Esophagus mucosa (tissue), 1 donor: ENCODE measurements at places on chromosomes 1 and 21. TPM values are rescaled to one million over a fixed set of nuclear protein-coding genes. Genes with fewer than 3 reads are reported as not detected.

KCNN3 gene
- 0.28 TPM for total RNA-seq

S100A6 gene
- total RNA-seq: 976 TPM

CEP85 gene
- 8.7 TPM for total RNA-seq

TPTE gene
- total RNA-seq: not detected

G0S2 gene
- 2.3 TPM for total RNA-seq

HSPA6 gene
- total RNA-seq: 1.4 TPM

ANKRD13C gene
- 11.7 TPM for total RNA-seq

GGPS1 gene
- total RNA-seq: 21.1 TPM

C1orf185 gene
- total RNA-seq: not detected

DNALI1 gene
- total RNA-seq: 0.16 TPM

KCNJ15 gene
- 15.5 TPM for total RNA-seq

KCND3 gene
- 1.7 TPM for total RNA-seq

DYNLT4 gene
- total RNA-seq: not detected

TMIGD3 gene
- not detected for total RNA-seq

SLC41A1 gene
- total RNA-seq: 7.2 TPM

HCN3 gene
- 1.7 TPM for total RNA-seq

IFNAR1 gene
- 15.5 TPM for total RNA-seq

C1QTNF12 gene
- 3.9 TPM for total RNA-seq

CD160 gene
- not detected for total RNA-seq

F3 gene
- total RNA-seq: 18.4 TPM

AGPAT3 gene
- total RNA-seq: 49.1 TPM

TEDDM1 gene
- total RNA-seq: not detected

FCAMR gene
- 0.08 TPM for total RNA-seq

STYXL2 gene
- not detected for total RNA-seq

LCA5L gene
- total RNA-seq: 0.80 TPM

LCE6A gene
- not detected for total RNA-seq

RHBG gene
- total RNA-seq: 1.7 TPM

ERG gene
- total RNA-seq: 5.1 TPM

C1orf21 gene
- 44.1 TPM for total RNA-seq
